ENCODE measurements at places on chromosomes 16 and 17. TPM values are rescaled to one million over a fixed set of nuclear protein-coding genes. Genes with fewer than 3 reads are reported as not detected.

DNA sequence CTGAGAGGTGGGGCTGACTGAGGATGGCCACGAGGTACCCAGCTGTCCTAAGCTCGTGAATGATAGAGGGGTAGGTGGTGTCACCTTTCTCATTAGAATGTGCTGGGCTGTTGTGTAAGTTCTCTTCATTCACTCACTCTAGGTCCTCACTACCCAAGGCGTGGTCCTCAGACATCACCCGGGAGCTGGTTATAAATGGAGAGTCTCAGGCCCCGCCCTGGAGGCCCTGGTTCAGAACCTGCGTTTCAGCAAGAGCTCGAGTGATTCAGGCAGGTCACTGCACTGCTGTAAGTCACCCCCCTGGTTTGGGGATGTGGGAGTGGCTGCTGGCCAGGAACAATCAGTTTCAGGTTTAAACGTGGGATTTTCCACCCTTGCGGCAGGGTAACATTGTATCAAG, 139.8 kb downstream of the FOXL1 start:
- no peak for DNase-seq

DNA sequence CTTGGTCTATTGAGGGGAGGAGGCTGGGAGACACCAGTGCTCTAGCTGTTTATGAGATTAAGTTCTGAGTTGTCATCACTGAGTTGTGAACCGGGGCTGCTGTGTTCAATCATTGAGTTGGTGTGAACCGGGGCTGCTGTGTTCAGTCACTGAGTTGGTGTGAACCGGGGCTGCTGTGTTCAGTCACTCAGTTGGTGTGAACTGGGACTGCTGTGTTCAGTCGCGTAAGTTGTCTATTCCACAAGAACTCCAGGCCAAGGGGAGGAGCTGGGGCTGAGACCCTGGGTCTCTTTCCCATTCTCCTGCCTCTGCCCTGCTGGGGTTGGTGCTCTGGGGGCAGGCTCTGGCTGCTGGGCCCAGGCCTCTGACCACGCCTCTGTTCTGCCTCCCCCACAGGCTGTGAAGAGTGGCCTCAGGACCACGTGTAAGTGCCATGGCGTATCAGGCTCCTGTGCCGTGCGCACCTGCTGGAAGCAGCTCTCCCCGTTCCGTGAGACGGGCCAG, 24.5 kb downstream of the WNT9B start:
- no peak for DNase-seq

- no peak for DNase-seq
Observed at GRCh38 chr17:18377437-18378204, at the start of gene EVPLL. TSS of gene EVPLL (plus strand) at chr17:18377778. CDS start at chr17:18380938, 3,160 bp downstream.

DNA sequence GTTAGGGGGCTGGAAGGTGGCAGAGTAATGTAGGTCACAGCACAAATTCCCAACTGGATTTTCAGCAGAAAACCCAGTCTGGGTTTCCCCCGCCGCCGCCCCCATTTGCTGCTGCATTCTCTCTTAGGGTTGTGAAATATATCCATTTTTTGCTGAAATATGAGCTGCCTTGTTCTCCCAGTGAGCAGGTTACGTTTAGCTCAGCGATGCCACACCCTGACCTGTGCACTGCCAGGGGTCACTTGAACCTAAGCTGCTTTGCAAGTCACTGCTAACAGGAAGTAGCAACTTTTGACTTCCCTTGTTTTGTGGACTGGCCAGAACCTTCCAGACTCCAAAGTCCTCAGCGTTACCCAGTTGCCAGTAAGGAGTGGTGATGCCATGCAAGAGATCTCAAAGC, 274.1 kb downstream of the CPPED1 start:
- no peak for DNase-seq

- DNase-seq: no peak
Observed at GRCh38 chr17:65853816-65854215, 292.4 kb upstream of the AXIN2 start.

DNA sequence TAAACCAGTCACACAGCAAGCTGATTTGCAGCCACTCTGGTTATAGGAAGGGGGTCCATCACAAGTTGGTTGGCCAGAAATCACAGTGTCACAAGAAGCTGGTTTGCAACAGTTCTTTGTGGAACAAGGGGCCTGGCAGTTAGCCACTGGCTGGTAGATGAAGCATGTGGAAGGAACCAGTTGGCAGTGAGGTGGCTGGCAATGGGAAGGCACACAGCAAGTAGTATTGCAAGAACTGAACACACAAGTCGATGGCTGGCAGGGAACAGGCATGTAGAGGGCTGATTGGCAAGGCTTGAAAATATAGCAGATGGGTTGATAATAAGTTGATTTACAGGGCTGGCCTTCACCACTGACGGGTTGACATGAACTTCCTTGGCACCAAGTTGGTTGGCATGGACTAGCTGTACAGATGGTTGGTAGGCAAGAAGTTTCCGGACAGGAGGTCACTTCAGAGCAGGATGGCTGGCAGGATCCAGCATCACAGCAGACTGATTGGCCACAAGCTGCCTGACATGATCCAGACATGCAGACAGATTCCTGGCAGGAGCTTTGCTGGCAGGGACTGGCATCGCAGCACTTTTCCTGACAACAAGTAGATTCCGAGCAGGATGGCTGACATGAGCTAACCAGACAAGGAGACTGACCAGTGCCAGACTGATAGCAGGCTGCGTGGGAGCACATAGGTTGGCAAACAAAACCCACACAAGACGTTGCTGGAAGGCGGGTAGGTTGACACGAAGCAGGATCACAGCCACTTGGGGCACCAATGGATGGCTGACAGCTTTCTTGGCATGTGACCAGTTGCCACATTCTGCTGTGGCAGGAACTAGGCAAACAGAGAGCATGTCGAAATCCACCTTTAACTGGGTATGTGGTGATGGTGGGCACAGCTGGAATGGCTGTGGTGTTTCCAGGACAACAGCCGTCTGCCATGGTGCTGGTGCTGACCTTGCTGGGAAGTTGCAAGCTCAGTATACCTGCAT, at the start of gene KRTAP29-1:
TSS of gene KRTAP29-1 (minus strand) at position 936 of the 986 bp plus-strand sequence. CDS start at position 936, 0 bp downstream.
- no peak for DNase-seq

DNA sequence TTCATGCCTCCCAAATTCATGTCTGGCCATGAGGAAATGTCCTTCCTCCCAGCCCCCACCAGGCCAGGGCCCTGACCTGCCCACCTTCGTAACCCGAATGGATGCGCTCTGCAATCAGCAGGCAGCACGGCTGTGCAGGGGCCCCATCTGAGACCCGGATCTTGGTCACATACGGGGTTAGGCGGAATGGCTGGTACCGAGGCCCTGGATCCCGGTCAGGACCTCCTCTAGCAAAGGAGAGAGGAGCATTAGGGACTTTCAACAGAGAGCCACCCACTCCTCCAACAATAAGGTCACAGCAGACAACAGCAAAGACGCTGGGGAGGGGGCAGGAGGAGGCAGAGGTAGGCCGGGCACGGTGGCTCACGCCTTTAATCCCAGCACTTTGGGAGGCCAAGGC, 3.6 kb downstream of the PER1 start:
- no peak for DNase-seq

GRCh38 chr16:85514295-85514597, 98.9 kb upstream of the GSE1 start:
- peak; percentile 85 for DNase-seq

GRCh38 chr17:14011036-14011692, 58.1 kb upstream of the COX10 start:
- no peak for DNase-seq

DNA sequence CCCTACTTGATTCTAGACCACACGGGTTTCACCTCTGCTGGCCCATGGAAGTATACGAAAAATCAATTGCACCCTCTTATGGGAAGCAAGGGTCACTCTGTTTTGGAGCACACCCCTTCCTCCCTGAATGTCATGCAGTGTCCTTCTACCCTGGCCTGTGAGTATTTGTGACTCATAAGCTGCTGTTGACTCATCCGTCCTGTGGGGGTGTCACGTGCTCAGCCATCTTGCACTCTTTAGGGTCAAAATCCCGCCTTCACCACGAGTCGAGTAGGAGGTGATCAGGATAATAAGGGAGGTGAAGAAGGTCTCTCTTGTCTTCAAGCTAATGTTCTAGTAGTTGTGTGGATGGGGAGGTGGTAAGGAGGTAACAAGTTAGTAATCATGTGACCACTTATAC, 341.0 kb upstream of the EEF2KMT start:
- no peak for DNase-seq

DNA sequence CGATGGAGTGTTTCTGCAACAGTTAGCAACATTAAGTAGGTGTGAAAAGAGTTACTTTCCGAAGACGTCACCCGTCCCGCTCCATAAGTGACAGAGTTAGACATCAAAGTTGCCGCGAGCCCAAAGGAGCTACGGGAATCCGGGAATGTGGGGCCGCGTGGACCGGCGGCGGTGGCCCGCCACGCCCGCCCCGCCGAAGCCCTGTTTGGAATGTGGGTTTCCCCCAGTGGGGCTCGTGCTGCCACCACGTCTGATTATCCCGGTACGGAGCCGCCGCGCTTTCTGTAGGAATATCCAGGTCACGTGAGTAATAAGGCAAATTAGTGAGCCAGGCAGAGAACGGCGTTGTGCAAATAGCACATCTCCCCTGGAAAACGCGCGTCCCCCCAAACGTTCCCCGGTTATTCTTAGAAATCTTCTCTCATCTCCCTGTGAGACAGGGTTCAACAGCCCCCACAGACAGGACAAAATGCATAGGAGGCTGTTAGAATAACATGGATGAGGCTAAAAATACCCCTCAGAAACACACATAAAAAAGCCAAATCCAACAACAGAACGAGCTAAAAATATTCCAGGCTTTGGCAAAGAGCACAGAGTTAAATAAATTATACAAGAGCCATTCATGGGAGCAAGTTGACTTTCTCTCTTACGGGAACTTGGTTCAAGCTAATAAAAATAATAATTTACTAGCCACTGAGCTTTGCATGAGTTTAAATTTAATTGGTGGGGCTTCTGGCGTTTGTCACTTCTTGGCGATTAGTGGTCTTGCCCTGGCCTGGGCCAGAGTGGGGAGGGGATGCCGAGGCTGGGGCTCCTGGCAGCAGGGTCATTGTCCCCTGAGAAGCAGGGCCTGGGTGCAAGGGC, 8.6 kb downstream of the BAHCC1 start:
- no peak for DNase-seq

DNA sequence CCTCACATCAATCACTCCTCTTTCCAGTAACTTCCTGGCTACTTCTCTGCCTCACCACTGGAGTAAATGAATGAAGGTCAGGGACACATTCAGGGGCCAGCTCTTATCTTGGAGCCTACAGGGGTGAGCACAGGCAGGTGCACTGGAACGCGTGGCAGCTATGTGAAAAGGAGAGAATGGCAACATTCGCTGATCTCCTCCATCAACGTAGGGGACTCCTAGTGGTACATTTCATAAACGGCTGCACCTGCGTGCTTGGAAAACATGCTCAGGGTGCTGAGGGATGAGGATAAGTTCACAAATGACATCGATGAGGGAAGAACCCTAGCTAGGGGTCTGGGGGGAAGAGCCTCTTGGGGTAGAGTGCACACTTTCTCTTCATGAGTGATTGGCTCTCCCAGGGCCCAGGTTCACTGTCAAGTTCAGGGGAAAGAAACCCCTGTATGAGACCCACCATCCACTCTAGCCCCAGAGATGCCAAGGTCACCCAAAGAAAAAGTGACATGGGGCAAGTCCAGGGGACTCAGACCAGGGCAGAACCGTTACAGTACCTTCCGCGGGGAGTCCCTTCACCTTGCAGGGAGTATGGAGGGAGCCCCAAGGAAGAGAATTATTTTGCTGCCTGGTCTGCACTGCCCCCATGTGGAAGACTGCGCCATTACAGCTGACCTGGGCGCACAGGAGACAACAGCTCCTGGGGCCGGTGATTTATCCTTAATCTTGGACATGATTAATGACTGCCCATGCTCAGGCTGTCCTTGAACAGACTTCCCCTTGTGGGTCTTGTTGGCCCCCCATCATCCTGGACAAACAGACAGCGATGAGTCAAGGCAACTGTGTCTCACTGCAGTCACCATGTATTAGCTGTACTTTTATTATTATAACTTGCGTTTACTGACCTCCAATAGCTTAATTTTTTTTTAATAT, 30.1 kb downstream of the VAC14 start:
- DNase-seq: no peak

DNA sequence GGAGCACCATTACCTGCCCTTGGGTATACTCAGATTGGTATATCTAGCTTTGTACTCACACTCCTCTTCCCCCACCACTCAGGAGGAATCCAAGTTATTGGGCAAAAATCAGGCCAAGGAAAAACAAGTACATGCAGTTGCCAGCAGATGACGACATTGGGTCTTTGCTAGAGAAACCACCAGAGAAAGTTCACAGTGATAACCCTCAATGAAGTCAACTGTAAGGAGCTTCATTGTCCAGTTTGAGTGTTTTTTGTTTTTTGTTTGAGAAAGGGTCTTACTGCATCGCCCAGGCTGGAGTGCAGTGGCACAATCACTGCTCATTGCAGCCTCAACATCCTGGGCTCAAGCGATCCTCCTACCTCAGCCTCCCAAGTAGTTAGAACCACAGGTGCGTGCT, 34.6 kb upstream of the TOX3 start:
- DNase-seq: no peak

GRCh38 chr16:89993971-89994370, 25.3 kb downstream of the DBNDD1 start:
- DNase-seq: no peak

GRCh38 chr17:6474376-6474775, 30.1 kb downstream of the PIMREG start:
- DNase-seq: no peak

DNA sequence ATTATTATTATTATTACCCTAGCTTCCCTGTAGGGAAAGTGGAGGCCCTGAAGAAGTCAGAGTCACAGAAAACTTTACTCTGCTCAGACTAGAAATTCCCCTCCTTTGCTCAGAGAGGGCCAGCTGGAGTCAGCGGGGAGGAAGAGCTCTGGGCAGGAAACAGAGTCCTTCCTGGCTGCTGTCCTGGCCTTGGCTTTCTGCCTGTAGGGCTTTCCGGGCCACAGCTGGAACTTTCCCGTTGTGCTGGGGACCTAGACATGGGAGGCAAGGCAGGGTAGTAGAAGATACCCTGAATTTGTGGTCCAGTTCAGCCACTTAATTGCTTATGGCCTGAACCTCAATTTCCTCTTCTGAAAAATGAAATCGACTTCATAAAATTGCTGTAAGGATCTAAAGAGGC, 14.0 kb upstream of the CCL2 start:
- peak; percentile 54 for DNase-seq

The PRDM7 gene
- total RNA-seq: not detected

The SP2 gene
- total RNA-seq: 7.6 TPM

The GNGT2 gene
- 0.70 TPM for total RNA-seq

The DPEP3 gene
- not detected for total RNA-seq

The ENPP7 gene
- not detected for total RNA-seq

The PYY gene
- total RNA-seq: not detected

The KRT20 gene
- not detected for total RNA-seq

The BRICD5 gene
- total RNA-seq: 1.2 TPM

The ALDOC gene
- 1.3 TPM for total RNA-seq

The PKMYT1 gene
- total RNA-seq: 0.28 TPM

The MFAP4 gene
- 14.2 TPM for total RNA-seq

The TEX14 gene
- total RNA-seq: 0.05 TPM
